ENCODE measurements at places on chromosomes 1 and 21.

- no peak for DNase-seq
These were observed 277.1 kb downstream of the AJAP1 start for GRCh38 chr1:4931486-4931885.

- no peak for DNase-seq
These were observed 44.1 kb upstream of the BCL10 start for GRCh38 chr1:85320371-85321131.

- DNase-seq: peak; percentile 60
These were observed 34.6 kb downstream of the SLC30A7 start for GRCh38 chr1:100930494-100930893.

DNA sequence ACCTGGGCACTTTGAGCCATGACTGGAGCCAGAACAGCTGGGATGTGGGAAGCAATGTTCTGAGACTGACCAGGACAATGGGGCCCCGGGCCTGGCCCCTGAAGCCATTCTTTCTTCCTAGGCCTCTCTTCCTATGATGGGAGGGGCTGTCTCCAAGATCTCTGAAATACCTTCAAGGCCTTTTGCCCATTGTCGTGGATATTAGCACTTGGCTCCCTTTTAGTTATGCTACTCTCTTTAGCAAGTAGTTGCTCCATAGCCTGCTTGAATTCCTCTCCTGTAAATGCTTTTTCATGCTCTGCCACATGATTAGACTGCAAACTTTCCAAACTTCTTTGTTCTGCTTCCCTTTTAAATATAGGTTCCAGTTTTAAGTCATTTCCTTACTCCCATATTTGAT, 262.9 kb upstream of the CACYBP start:
- no peak for DNase-seq

DNA sequence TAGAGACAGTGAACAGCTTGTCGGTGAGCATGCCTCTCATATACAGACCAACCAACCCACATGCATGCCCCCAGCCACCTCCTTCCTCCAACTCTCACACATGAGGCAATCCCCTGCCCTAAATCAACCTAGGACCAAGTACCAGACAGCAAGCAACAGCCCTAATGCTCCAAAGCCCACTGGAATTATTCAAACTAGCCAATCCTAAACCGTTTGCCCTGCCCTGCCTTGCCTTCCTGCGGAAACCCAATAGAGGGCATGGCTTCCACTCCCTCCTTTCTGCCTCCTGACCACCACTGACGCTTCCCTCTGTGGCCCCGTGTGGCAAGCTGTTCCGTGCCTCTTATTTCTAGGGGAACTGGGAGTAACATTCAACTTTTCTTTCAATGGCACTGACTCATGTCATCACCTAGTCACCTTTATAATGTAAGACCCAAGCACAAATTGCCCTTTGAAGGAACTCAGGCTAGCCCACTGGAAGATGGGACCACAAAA, 129.3 kb upstream of the GJB5 start:
- no peak for DNase-seq

- DNase-seq: no peak
These were observed 16.1 kb downstream of the WLS start for GRCh38 chr1:68216089-68216772.

GRCh38 chr1:65317866-65318653, 8.7 kb downstream of the DNAJC6 start:
- DNase-seq: no peak

GRCh38 chr1:19715334-19716203, 50.9 kb downstream of the HTR6 start:
- peak; percentile 81 for DNase-seq

GRCh38 chr1:67817319-67817718, 15.9 kb downstream of the GNG12 start:
- no peak for DNase-seq

DNA sequence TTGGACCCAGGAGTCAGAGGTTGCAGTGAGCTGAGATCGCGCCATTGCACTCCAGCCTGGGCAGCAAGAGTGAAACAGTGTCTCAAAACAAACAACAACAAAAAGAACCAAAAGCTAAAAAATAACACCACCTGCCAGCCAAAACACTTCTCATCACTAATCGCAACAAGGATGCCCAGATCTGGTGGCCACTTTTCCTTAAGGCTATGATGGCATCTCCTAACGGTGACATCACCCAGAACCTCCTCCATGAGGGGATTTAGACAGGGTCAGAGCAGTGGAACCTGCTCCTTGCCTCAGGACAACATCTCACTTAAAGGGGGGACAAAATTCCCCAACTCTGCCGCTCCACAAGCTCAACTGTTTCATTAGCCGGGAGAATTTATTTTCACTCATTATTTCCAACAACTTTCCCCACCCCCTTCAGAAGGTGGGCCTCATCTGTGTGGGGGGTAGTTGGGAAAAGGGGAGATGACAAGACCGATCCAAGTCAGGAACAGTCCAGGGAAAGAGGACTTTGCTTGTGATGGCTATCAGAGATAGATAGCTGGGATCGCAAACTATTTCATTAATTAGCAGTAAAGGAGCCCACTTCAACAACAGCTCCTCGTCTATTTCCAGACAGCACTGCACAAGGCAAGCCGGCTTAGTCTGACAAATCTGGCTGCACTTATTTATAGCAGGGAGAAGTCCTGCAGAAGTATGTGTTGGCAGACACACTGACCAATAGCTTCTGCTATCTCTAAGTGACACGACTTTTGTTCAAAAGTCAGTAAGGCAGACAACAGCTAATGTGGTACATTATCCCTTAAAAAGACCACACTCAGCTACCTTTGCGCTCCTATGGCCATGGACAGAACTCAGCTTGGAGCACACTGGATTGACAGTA, 2.6 kb downstream of the PABPC4 start:
- DNase-seq: no peak

DNA sequence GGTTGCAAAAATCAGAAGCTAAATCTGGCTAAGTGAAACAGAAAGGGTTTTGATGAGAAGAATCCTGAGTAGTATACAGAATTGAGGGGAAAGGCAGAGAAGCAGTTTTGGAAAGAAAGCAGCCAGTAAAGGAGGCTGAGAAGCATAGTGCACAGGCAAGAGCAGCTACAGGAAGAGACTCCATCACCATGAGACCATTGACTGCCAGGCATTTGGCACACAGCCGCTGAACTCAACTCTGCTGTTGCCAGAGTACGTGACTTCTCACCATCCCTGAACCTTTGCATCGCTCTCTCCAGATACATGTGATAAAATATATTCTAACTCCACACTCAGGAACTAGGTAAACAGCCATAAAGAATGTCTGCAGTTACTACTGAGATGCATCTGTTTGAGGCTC, 128.3 kb upstream of the C1orf21 start:
- no peak for DNase-seq

DNA sequence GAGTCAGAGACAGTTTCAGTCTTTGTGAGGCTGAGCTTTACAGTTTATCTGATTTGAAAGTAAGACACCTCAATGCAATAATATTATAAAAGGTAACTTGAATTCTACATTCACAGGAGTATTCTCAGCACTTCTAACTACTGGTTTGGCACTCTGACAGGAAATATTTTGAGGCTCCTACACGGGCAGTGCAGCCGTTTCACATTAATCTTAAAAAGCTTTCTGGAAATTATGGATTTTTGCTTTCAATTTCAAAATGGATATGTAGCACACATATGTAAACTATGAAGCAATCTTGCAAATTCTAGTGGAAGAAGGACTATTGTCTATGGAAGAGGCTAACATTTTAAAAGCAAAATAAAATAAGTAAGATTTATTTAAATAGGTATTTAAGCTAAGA, 262.9 kb upstream of the SNX7 start:
- DNase-seq: no peak

DNA sequence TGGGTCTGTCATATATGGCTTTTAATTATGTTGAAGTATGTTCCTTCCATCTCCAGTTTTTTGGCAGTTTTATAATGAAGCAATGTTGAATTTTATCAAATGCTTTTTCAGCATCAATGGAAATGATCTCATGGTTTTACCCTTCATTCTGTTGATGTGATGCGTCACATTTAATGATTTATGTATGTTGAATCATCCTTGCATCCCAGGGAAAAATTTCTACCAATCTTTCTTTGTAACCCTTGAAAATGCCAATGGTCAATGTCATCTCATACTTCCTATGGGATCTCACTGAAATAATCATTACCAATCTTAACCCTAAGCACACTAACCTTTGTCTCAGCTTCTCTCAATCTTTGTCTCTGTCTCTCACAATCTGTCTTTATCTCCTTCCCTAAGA, 1004.0 kb downstream of the KCNT2 start:
- DNase-seq: no peak

- no peak for DNase-seq
These were observed 397.1 kb upstream of the VAMP3 start for GRCh38 chr1:7373876-7374562.

GRCh38 chr1:110719908-110720307, 45.2 kb upstream of the KCNA3 start:
- DNase-seq: no peak

DNA sequence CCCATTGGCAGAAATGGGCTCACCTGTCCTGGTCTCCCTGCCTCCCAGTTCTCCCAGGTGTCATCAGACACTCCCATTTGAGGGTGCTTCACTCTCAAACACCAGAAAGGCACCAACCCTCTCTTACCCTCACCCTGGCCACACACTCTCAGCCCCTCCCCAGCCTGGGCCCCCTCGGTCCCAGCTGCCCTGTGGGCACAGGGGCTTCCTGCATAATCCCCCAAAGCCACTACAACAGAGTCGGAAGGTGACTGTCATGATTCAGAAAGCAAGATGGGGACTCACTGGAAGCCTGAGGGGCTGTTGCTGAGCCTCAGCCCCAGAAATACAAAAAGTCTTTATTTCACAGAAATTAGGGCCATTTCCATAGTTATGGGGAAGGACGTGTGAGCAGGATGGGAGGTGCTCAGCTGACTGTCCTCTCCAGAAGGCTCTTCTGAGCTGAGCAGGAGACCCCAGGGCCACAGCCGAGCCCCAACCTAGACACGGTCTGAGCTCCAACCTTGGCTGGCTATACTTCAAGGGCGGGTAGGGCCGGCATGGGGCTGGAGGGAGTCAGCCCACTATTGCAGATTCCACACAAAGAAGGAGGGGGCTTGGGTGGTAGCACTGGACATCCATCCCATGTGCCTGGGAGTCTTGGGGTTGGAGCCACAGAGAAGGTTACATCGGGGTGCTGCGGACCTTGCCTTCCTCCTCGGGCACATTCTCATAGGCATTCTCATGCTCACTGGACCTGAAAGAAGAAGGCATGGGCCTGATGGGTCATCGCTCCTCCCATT, 6.3 kb downstream of the PDZK1IP1 start:
- DNase-seq: no peak

- DNase-seq: no peak
These were observed 171.9 kb upstream of the USP25 start for GRCh38 chr21:15557925-15558324.

DNA sequence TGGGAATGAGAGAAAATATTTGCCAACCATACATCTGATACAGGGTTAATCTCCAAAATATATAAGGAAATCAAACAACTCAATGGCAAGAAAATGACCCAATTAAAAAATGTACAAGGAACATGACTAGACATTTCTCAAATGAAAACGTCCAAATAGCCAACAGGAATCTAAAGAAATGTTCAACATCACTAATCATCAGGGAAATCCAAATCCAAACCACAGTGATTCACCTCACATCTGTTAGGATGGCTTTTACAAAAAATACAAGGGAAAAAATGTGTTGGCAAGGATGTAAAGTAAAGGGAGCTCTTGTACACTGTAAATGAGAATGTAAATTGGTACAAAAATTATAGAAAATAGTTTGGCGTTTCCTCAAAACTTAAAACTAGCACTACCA, 54.7 kb upstream of the ZRANB2 start:
- DNase-seq: no peak

- no peak for DNase-seq
These were observed 1.5 kb upstream of the AMPD1 start for GRCh38 chr1:114696810-114697209.

DNA sequence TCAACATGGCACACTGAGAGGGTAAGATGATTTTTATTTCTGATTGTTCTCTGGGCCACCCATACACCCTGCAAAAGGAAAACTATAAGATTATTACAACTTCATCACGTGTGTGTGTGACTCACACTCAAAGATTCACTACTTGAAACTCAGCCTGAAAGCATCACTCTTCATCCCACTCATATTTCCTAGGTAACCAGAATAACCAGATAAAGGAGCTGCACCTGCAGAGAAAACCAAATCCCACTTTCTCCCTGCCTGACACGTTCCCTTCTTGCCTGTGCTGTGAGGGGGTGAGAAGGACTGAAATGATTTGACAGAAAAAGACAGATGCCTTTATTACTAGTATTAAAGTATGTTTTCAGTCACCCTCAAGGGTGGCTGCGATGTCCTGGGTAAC, 131.6 kb downstream of the TGFBR3 start:
- DNase-seq: peak; percentile 14

DNA sequence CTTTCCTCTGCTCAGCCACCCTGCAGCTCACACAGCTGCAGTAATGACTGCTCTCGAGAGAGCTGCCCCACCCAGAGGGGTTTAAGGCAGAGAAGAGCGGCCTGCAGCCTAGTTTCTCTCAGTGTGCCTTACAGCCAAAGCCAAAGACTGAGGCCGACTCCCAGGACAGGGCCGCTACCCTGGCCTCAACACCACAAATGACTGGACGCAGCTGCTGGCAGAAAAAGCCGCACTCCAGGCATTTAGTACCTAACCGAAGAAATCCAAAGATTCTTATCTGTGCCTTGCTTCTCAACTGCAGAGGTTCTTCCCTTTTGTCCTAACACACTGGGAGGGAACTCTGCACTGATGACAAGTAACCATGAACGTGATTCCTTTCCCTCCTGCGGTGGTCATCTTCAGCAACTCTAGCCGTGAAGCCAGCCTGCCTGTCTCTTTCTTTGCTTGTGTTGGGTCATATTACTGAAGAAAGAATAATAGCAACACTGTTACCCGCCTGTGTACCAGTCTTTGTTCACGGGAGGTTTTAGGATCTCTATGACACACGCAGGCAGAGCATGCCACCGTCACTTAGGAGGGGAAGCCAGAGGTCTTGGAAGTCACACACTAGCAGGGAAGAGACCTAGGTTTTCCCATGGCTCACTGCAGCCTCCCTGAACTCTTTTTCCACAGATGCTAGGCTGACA, 202.7 kb downstream of the RHOU start:
- no peak for DNase-seq

- DNase-seq: no peak
These were observed 392 bp upstream of the TAGLN2 start for GRCh38 chr1:159925719-159926078.

Measured in CD4-positive, alpha-beta T cell treated with Interleukin-2 at 100 ng/mL for 4 hours (primary cell).